ENCODE measurements at places on chromosomes 3 and 15.

DNA sequence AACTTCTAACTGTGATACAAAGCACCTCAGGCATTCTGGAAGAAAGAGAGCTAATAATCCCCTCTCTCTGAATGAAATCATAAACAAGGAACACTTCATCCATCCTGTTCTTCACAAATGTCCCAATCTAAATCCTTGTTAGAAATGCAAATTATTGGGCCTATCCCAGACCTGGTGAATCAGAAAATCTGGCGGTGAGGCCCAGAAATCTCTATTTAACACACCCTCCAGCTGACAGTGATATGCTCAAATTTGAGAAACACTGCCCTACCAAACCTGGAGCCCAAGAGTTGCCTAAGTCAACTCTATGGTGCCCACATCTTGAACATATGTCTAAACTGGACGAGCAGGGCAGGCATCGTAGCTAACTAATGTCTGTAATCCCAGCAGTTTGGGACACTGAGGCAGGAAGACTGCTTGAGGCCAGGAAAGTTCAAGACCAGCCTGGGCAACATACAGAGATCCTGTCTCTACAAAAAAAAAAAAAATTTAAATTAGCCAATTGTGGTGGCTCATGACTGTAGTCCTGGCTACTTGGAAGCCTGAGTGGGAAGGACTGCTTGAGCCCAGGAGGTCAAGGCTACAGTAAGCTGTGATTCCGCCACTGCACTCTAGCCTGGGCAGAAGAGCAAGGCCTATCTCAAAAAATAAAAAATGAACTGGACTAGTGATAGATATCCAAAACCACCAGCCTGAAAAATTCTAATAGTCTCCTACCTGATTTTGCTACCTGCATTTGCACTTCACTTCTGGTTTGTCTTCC, 23.1 kb downstream of the SCAP start:
- DNase-seq, result no peak

- DNase-seq, result no peak
These were observed 13.7 kb downstream of the SPCS1 start for GRCh38 chr3:52719618-52720017.

GRCh38 chr3:158747417-158747816, 15.2 kb upstream of the RARRES1 start:
- no peak for DNase-seq

DNA sequence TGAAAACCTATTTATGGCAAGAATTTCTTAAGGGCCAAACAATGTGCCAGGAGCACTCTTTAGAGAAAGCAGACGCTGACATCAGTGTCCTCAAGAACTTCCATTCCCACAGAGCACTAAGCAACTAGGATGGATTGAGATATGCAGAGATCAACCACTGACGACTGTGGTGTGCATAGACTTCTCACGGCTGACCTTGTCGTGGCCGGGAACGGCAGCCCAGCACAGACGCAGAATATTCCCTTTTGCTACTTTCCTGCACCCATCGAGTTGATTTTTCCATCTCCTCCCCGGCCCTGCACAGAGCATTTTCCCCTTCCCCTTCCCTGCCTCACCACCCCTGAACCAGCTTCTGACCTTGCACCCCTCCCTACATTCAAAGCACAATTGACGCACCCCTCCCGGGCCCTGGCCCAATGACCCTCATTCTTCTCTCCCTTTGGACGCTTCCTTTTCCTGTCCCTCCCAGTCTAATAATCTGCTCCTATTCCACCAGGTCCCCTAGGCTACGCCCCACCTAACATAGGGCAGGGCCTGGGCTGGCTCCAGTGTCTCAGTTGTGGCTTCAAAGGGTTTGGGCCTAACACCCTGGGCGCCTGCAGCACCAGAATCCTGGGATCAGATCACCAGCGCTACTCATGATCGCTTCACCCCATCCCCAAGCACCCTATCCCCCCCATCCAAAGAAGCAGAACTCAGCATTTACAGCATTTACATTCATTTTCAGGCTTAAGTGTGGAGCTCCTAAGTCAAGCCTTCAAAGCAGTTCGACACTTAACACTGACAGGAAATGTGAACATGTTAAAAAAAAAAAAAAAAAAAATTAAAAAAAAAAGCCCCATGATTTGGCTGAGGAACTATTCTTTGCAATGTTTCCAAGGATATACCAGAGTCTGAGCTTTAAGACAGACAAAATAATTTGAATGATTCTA, 151.2 kb downstream of the FOXP1 start:
- DNase-seq, result no peak

- DNase-seq, result no peak
These were observed 23.4 kb upstream of the PPARG start for GRCh38 chr3:12265508-12265907.

DNA sequence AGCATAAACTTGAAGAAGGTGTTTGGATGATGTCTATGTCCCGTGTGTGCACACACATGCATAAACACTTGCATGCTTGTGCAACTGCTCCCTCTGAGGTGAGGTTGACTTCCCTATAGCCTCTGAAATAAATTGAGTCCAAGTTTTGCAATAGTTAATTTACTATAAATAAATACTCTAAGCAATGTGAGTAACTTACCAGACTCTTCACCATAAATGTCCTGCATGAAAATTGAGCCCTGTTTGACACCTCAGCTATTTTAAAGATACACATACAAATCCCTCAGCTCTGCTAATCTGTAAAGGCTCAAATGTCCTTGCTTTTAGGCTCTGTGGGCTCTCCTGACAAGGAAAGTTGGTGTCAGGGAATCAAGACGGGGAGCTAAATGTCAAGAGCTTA, 37.1 kb downstream of the GJD2 start:
- no peak for DNase-seq

- no peak for DNase-seq
These were observed 11.8 kb downstream of the XXYLT1 start for GRCh38 chr3:195259154-195259474.

GRCh38 chr3:194134231-194134756, 1.7 kb upstream of the HES1 start:
- peak; percentile 59 for DNase-seq

All from nucleus accumbens (tissue), 56 donors.